Peyer's patch (tissue), 4 donors: ENCODE measurements at places on chromosomes 12 and 14.
A peak's percentile ranks its signal among the peaks of the same experiment; 100 is the strongest.

DNA sequence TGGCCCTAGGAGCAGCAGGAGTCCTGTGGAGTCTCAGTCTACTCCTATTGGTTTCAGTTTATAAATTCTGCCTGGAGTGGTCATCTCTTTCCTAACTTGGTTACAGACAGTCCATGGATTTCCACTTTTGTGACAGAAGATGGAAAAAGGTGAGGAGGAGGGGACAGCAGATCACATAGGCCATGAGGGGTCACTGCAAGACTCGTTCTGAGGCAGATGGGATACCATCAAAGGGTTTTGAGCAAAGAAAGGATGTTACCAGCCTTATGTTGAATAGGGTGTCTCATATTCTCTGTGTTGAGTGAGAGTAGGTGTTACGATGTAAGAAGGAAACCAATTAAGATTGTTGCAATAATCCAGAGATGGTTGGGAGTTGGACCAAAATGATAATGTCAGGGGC is 15.3 kb downstream of the PDE3A start:
- no peaks in the 10 kb centered on the region for H3K4me1 ChIP-seq
- H3K27me3 ChIP-seq, result no peaks in the 10 kb centered on the region
- H3K36me3 ChIP-seq, result no peaks in the 10 kb centered on the region
- H3K4me3 ChIP-seq, result no peak overlapping the region
- no peak for DNase-seq
- H3K27ac ChIP-seq, result no peak overlapping the region

DNA sequence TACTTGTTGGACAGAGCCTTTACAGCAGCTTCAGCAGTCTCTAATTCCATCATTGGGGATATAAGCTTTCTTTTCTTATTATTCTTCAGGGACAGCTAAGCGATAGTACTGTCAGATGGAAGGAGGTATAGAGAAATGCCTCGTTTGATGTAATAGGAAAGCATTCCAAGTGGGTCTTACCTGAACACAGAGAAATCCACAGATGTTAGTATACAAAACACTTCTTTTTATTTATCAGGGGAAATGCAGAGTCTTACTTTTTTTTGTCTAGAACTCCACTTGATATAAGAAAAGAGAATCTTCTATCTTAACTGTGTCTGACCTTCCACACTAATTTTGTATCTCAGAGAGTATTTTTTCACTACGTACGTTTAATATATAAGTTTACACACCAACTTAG is 1.9 kb downstream of the SYT1 start:
- no peaks in the 10 kb centered on the region for H3K36me3 ChIP-seq
- no peaks in the 10 kb centered on the region for H3K27me3 ChIP-seq
- no peak overlapping the region for H3K4me3 ChIP-seq
- no peak for DNase-seq
- peaks cover 17% of the 10 kb centered on the region for H3K4me1 ChIP-seq
- no peak overlapping the region for H3K27ac ChIP-seq

GRCh38 chr14:72516936-72517700 is 376.8 kb downstream of the DPF3 start:
- DNase-seq, result peak; percentile 72
- no peaks in the 10 kb centered on the region for H3K36me3 ChIP-seq
- H3K4me3 ChIP-seq, result no peak overlapping the region

- no peaks in the 10 kb centered on the region for H3K36me3 ChIP-seq
- no peak overlapping the region for H3K27ac ChIP-seq
- H3K4me3 ChIP-seq, result no peak overlapping the region
- DNase-seq, result no peak
- H3K4me1 ChIP-seq, result no peaks in the 10 kb centered on the region
- H3K27me3 ChIP-seq, result no peaks in the 10 kb centered on the region
Measured at GRCh38 chr12:39966256-39966655, 139.6 kb downstream of the SLC2A13 start.

DNA sequence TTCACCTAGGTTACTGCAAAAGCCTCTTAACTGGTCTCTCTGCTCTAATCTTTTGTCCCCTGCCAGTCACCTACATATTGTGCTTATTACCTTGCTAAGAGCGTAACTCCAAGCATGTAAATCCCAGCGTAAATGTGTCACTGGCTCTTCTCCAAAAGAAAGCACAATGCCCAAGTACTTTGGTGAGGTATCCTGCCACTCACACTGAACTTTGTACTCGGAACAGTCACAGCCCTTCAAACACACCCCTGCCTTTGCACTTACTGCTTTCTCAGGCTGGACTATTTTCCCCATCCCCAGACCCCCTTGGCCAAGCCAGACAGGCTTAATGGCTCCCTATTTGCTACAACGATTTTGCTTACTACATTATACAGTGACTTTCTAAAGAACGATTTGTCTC is 31.7 kb downstream of the GALNT4 start:
- H3K27me3 ChIP-seq, result no peaks in the 10 kb centered on the region
- peaks cover 10% of the 10 kb centered on the region for H3K4me1 ChIP-seq
- no peaks in the 10 kb centered on the region for H3K36me3 ChIP-seq
- DNase-seq, result no peak
- no peak overlapping the region for H3K4me3 ChIP-seq

DNA sequence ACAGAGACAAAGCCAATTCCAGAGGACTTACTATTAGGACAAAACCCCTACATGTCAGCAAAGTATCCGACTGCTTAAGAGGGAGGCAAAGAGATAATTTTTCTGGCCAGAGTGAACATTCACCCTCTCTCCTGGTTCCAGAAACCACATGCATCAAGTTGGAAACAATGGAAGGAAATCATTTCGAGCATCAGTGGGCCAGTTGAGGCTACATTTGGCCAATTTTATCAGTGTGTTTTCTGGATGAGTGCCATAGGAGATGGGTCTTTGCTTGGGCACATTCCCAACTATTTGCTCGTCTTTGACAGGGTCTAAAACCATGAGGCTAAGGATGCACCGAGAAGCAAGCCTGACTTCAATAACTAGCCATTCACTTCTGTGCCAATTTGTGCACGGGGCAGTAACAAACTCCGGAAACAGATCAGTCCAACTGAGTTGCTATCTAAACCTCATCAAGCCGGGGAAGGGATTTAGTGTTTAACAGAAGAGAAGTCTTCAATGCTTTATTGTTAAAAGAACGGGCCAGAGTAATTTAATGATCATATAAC is 17.4 kb downstream of the EGLN3 start:
- no peak overlapping the region for H3K27ac ChIP-seq
- H3K27me3 ChIP-seq, result no peaks in the 10 kb centered on the region

GRCh38 chr12:6867413-6868210 is at the start of gene TPI1:
Gene TPI1 (plus strand): TSS chr12:6867531. CDS start chr12:6867567, 36 bp downstream.
- H3K4me3 ChIP-seq, result peak within 1 kb of the TSS; percentile 95
- peaks cover 19% of the 10 kb centered on the region for H3K4me1 ChIP-seq
- DNase-seq, result peak; percentile 85
- H3K27ac ChIP-seq, result peak within 1 kb of the TSS; percentile 98
- H3K36me3 ChIP-seq, result no peaks in the 10 kb centered on the region
- no peaks in the 10 kb centered on the region for H3K27me3 ChIP-seq
